ENCODE measurements at places on chromosomes 6 and 20.

DNA sequence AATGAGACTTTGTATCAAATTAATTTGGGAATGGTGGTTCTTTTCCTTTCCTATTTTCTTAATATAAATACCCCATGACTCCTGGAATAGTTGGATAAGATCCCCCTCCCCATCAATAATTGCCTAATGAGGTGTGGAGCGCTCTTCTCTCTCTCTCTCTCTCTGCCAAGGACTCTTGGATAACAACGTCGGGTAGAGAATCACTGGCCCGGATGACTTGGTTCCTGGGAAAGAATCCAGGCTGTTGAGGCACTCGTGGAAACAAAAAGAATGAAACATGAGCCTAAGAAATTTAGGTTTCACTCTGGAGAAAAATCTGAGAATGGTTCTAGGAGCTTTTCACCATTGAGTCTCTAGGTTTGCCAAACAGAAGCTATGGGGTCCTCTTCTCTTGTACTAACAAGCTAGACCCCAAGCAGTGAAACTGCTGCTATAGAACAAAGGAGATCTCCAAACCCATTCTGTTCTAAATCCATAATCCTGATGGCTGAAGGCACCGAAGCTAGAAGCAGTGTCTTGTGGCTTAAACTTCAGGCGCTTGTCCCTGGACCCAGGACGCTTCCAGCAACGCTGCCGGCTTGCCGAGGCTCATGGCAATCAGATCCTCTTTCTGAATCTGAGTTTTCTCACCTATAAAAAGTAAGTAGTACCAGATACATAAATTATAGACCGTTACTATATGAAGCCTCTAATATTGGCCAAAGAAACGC is 241.6 kb upstream of the BTBD3 start:
- DNase-seq, result no peak

GRCh38 chr6:115665310-115665709 is 395.4 kb downstream of the FRK start:
- DNase-seq, result no peak

DNA sequence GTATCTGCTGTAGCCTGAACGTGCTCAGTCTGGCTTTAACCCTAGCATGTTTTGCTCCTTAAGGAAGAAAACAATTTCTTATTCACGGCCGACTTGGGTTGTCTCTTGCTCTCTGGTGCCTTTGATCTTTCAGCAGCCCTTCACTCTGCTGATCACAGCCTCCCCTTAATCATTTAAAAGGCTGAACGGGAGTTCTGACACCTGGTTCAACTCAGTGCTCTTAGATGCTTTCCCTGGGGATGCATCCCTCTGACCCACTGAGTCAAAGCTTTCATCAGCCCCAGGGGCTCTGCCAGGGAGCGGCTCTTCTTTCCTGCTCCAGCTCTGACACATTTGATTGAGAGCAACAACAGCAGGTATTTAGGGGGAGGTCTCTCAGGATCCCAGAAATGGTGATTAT is 79.0 kb upstream of the FYN start:
- no peak for DNase-seq

GRCh38 chr6:168083514-168083885 is 4.5 kb upstream of the FRMD1 start:
- no peak for DNase-seq

DNA sequence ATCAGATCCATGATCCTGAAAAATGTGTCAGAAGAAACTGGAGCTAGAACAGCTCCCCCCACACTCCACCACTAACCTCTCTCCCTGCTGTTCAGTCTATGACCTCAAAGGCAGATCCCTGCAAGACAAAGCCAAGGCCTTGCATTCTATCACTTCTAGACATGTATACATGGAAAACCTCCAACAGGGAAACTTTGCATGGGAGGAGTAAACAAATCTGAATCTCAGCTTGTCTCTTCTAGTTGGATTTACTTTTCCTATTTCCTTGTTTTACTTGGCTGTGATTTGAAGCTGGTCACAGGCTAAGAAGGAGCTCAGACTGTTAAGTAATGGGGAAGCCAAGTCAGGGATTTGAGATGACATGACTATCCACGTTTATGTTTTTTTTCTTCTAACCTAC is 456.8 kb upstream of the CHD6 start:
- DNase-seq, result no peak

DNA sequence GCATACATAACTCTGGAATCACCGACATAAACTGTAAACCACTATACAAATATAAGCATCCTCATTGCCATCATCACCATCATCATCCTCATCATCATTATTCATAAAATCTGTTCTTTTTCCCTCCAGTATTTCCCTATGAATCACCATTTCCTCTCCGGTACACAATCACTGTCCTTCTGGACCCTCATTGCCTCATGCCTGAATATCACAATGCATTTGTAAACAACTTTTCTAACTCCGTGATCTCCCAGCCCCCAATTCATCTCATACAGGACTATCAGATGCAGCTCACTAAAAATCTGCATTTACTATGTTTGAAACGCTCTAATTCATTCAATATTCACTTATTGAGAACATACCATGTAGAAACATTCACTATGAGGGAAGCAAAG is 339.7 kb downstream of the TBC1D32 start:
- DNase-seq, result no peak

DNA sequence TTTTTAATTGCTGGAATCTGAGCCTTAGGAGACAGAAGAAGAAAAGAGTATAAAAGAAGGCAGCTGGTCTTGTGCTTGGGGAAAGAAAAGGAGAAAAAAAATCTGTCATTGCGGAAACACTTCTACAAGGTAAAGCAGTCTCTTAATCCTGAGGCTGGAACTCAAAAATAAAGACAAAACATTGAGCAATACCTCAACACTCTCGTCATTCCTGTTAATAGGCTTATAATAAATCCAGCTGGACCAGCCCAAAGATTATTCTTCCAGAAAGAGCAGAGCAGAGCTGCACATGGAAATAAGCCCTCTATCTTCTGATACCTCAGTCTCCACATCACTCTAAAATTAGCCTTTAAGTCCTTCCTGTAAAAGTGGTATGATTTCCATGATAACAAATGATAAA is 62.0 kb upstream of the HIVEP1 start:
- DNase-seq, result no peak

GRCh38 chr20:52922436-52922835 is 49.7 kb upstream of the TSHZ2 start:
- no peak for DNase-seq

Measured in activated CD4-positive, alpha-beta T cell treated with anti-CD3 and anti-CD28 coated beads, Interleukin-2, amount 50 U/mL, for 48 hours (primary cell).